Breast epithelium (tissue), 4 donors: ENCODE measurements at places on chromosomes 4 and X.

- no peak for DNase-seq
These were observed 40.6 kb downstream of the FAM149A start for GRCh38 chr4:186144946-186145569.

DNA sequence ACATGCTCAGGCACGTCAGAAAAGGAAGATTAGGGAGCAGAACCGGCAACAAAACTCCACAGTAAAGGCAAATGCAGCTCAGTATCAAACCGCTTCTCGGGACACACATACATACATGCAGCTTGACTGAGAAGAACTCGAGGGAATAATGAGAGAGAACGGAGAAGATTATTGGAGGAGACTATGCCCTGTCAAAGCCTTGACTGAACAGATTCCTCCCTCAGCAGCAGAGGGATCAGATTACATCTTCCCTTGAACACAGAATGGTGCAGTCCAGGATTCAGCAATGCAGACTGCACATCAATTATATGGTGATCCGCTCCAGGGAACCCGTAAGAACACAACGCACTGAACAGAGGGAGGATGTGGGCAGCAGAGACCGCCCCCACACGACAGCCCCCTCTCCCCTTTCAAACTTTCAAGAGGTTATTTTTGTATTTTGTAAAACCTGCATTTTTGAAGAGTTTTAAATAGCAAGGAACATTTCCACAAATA is 183.2 kb downstream of the FBXW7 start:
- no peak for DNase-seq

GRCh38 chr4:153616006-153616555 is 68.0 kb upstream of the TLR2 start:
- no peak for DNase-seq

DNA sequence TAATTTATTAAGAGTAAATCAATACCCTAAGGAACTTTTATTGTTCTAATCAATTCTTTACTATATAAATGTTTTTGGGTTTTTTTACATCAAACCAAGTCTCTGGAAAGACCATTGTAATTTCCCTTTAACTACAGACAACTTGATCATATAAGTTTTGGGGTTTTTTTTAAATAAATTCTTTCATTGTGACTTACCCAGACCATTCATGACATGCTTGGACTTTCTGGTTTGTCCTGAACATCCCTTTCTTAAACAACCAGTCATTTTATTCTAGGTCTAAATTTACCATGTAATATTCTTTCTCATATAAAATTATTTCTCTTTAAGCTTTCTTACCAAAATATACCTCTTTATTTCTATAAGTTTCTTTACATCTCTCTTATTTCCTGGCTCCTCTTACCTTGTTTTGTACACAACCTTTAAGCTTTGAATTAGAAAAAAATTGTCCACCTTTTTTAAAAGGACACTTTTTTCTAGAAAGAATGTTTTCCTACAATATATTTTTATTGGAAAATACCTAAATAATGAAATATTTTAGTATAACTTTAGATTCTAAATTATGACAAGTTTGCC is 8.4 kb downstream of the CNGA1 start:
- DNase-seq: no peak

- DNase-seq: no peak
These were observed 606.0 kb upstream of the PITX2 start for GRCh38 chr4:111228874-111229273.

- DNase-seq: no peak
These were observed 981.2 kb downstream of the FAM133A start for GRCh38 chrX:94655180-94655579.

DNA sequence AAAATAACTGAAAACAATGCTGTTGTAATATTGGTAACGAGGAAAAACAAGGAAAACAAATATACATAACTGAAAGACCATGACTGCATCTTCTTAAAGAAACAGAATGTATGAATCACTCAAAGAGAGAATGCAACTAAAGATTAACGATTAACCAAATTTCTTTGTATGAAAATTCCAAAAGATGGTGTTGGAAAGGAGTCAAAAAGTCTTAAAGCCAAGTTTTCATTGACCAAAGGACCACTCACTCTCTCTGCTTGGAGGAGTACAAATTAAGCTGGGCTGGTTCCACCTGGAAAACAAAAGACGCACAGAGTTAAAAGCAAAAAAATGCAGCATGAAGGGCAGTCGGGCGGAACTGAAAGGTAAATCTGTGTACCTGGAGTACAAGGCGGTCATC is 1.8 kb downstream of the DCAF12L1 start:
- DNase-seq: no peak

DNA sequence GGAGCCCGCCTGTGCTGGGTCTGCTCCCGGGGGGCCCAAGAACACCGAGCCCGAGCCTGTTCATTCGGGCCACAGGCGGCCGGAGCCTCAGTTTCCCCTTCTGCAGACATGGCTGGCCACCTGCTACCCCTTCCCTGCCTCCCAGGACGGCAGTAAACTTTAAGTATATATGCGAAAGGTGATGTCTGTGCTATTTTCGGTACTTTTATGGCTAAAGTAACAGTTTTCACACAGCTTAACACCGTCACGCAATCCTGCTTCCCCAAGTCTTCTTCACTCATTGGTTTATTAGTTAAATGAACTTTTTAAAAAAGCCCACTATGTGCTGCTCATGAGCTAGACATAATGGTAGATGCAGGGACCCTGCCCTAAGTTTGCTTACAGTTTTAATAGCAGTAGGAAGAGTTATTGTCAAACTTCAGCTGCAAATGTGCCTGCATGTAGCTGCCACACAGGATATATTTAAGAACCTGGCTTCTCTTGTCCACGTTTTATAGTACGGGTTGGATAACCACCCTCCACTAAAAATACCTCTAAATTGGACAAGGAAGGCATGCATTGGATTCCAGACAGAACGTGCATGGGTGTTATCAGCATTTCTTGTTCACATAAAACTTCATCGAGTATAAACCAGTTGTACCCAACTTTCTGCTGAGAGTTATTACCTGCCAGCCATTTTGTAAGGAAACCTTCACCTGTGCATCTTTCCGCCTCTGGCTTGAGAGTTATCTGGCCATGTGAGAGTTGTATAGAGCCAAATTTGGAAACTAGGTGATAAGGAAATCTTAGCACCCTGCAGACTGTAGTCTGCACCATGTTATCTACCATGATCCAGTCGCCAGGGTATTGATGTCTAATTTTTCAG is 741 bp downstream of the ANAPC4 start:
- DNase-seq: no peak
